ENCODE measurements at places on chromosomes 16 and 17.

- no peak for DNase-seq
Measured at GRCh38 chr16:59840169-59840568, 1106.1 kb upstream of the GOT2 start.

DNA sequence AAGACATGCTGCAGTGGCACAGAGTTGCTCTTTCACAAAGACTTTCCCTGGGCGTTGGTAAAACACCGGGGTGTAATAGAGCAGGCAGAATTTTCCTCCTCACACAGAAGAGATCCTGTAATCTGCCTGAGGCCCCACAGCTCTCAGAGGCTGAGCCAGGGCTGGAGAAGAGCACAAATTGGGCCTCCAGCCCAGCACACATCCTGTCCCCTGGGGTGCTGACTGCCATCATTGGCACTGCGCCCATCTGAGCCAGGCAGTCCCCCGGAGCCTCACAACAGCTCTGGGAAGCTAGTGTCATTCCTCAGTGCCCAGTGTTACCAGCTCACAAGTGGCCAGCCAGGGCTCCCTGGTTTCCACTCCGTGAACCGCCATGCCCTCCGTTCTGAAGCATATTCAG, 119.4 kb downstream of the SOCS1 start:
- no peak for DNase-seq

- DNase-seq: no peak
Measured at GRCh38 chr17:2283302-2283701, 20.3 kb downstream of the SMG6 start.

GRCh38 chr16:11175787-11176341, 80.1 kb downstream of the SOCS1 start:
- no peak for DNase-seq

GRCh38 chr16:26651464-26651863, 415.3 kb upstream of the C16orf82 start:
- DNase-seq: no peak

- no peak for DNase-seq
Measured at GRCh38 chr17:50107790-50108414, 12.8 kb downstream of the PDK2 start.

GRCh38 chr16:12090151-12090530, 113.6 kb downstream of the SNX29 start:
- DNase-seq: no peak

GRCh38 chr16:54055864-54056263, 230.7 kb downstream of the IRX3 start:
- no peak for DNase-seq

DNA sequence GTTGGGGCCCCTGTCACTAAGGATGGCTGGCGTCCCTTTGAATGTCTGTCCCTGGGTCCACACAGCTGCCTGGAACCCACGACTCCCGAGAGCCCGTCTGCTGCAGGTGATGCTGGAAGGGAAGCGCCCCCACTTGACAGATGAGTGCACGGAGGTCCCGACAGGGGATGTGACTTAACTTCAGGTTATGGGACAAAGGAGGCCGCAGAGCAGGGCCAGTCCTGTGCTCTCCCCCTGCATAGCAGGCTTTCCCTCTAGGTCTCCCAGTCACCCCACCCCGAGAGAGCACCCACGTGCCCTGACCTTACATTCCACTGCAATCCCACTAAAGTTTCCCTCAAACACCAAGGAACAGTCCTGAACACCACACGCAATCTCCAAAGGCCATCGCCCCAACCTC, 6.0 kb upstream of the RCVRN start:
- DNase-seq: no peak

- no peak for DNase-seq
Measured at GRCh38 chr16:20242568-20243255, 84.6 kb downstream of the GP2 start.

DNA sequence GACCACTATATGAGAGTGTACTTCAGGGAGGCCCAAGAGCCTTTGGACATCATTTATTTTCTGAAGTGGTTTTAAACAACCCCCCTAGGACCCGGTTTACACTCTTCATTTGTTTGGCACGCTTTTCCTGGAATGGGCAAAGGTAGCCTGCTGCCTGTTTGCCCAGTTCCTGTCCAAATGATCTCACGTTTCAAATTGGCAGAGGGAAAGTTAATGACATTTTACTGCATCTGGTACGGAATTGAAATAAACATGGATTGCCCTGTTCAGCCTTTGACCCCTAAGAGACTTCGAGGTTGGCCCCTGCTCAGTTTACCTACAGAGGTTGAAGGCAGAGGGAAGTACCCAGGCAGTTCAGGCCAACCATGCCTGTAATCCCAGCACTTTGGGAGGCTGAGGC, 5.8 kb upstream of the RPRML start:
- no peak for DNase-seq

DNA sequence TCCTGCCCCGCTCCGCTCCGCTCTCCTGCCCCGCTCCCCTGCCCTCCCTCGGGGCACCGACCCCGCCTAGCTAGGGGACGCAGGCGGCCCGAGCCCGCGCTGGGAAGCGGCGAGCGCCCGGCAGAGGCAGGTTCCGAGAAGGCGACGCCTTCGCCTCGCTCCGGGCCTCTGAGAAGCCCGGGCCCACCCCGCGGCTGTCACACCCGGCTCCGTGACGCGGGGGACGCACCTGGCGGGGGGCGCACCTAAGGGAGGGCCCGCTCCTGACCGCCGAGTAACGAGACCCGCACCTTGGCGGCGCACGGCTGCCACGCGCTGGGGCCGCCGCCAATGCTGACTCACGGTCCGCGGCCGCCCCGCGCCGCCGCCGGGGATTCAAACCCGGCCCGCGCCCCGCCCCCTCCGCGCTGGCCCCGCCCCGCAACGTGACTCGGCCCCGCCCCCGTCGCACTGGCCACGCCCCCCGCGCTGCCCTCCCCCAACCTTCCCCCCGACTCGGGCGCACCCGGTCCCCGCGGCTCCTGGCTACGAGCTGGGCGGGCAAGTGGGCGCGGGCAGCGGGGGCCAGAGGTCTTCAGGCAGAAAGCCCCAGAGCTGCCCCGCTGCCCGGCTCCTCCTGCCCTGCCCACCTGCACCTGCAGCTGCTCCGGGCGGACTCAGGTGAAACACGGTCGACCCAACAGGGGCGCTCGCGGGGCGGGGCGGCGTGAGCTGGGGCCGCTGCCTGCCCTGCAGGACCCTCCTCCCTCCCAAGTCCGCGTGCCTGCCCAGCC, 27.8 kb downstream of the GNPTG start:
- DNase-seq: peak; percentile 44

DNA sequence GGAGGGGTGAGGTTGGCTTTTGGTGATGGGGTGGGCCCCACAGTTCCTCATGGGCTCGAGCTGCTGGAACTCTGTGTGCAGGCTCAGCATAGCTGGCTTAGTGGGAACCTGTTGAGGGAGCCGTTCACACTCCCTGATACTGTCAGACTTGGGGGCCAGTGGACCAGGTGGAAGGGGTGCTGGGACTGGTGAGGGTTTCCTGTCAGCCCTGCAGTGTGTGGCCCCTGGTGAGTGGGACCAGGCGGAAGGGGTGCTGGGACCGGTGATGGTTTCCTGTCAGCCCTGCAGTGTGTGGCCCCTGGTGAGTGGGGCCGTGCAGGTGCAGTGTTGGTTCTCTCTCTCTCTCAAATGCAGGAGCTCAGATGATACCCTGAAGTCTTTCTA, 45.1 kb upstream of the ZNF750 start:
- no peak for DNase-seq

DNA sequence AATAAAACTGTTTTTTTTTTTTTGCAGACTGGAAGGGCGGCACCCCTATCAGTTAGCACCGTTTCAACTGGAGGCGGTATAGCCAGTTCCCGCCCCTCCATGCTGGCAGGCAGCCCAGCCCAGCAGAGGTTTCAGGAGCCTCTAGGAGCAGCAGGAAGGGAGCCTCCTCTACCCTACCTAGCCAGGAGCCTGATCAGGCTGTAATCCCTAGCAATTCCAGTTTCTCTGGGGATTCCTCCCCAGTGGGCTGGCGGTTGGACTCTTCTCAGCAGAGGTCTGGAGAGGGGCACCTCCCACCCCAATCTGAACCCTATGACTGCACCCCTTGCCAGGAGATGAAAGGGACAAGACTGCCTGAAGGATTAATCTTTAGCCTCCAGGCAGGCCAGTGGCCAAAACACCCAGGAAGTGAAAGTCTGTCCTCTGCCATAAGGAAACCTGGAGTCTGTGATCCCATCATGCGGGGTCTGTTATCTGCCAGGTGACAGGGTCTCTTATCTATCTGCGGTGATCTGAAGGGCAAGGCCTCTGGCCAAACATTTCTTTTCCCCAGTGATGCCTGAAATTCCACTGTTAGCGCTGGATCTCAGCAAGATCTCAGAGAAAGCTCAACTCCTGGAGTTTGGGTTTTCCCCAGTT, 4.9 kb upstream of the CDH1 start:
- no peak for DNase-seq

- peak; percentile 9 for DNase-seq
Measured at GRCh38 chr17:17628388-17629008, 37.0 kb upstream of the PEMT start.

DNA sequence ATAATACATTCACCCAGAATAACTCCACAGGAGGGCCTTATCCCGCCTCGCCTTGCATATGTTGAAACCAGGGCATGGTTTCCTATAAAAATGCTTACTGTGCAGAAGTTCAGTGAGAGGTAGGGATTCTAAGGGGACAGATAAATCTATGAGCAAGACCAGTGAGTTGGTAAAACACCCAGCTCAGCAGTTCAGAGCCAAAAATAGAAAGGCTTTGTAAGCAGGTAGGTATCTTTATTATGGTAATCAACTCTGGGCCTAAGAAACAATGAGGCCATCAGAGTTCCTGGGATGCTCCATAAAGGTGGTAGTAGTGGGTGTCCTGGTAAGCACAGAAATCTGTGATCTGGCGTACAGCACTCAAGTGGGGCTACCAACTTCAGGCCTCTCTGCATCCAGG, 549.4 kb upstream of the CDH5 start:
- DNase-seq: no peak

- DNase-seq: no peak
Measured at GRCh38 chr16:12906271-12906670, 4.9 kb downstream of the SHISA9 start.

DNA sequence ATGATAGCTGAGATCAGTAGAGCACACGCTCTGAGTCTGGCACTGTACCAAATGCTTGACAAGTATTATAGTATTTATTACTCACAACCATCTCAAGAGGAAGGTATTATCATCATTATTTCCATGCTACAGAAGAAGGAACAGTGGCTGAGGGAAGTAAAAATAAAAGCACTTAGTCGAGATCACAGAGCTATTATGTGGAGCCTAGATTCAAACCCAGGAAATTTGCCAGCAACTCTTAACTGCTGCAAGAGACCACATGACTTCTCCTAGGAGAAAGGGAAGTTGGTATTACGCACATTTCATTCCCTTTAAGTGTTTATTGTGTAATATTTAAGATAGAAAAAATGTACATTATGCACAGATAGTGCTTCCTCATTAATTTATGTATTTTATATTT, 1.0 kb upstream of the RHOT1 start:
- no peak for DNase-seq

DNA sequence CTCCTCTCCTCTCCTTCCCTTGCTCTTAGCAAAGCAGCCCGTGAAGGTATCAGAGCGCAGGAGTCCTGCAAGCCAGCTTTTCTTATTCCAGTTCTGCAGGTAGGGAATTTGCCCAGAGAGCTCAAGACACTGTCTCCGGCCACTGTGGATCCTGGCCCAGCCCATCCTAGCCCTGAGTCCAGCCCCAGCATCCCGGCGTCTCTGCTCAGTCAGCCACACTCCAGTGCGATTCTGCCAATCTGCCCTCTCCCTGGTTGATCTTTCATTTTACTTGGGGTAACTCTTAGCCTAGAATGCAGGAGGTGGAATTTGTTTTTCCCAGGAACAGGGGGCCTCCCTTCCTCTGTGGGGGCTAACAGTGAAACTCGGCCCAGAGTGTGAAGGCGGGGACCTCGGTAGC, 176.9 kb upstream of the GSE1 start:
- DNase-seq: no peak

DNA sequence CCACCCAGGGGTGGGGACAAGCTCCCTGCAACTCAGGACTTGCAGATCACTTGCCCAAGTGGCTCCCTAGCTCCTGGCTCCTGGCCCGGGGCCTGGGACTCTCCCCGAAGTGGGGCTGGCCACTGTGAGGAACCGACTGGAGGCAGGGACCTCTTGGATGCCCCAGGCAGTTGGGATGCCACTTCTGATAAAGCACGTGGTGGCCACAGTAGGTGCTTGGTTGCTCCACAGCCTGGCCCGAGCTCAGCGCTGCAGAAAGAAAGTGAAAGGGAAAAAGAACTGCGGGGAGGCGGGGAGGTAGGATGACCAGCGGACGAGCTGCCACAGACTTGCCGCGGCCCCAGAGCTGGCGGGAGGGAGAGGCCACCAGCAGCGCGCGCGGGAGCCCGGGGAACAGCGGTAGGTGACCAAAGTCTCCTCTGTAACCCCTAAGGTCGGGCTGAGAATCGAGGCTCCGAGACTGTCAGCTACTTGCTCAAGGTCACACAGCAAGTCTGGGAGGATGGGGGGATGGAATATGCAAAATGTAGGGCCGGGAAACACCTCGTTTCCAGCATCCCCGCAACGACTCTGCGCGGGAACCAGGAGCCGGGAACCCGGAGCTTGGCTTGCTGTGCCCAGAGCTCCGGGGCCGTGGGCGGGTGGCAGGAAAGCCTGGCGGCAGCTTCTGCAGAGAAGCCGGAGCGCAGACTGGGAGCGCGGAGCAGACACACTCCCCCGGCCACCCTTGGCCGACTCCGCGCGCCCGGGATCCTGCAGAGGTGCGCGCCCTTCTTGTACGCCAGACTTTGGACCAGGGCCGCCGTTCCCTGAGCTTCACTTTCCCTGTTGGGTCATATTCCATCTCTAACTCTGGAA, 1.9 kb downstream of the CIITA start:
- no peak for DNase-seq

GRCh38 chr16:47958726-47959125, 197.1 kb downstream of the ABCC12 start:
- no peak for DNase-seq

- peak; percentile 94 for DNase-seq
Measured at GRCh38 chr17:76501018-76501826, at the start of gene RHBDF2. Gene RHBDF2 (minus strand): TSS chr17:76501423. CDS start chr17:76481524, 19,899 bp downstream.

GRCh38 chr17:12973496-12974004, 44.3 kb downstream of the ELAC2 start:
- DNase-seq: no peak

GRCh38 chr16:84950906-84951305, 60.4 kb downstream of the ZDHHC7 start:
- DNase-seq: no peak

DNA sequence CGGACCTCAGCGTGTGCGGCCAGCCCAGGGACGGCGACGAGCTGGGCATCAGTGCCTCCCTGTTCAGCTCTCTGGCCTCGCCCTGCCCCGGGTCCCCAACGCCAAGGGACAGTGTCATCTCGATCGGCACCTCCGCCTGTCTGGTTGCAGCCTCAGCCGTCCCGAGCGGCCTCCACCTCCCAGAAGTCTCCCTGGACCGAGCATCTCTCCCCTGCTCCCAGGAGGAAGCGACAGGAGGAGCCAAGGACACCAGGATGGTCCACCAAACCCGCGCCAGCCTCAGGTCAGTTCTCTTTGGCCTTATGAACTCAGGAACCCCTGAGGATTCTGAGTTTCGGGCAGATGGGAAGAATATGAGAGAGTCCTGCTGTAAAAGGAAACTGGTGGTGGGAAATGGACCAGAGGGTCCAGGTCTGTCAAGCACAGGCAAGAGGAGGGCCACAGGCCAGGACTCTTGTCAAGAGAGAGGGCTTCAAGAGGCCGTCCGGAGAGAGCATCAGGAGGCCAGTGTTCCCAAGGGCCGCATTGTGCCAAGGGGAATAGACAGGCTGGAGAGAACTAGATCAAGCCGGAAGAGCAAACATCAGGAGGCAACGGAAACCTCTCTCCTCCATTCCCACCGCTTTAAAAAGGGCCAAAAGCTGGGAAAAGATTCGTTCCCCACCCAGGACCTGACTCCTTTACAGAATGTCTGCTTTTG, 825 bp downstream of the HASPIN start:
- DNase-seq: no peak

- no peak for DNase-seq
Measured at GRCh38 chr16:30623536-30624283, 13.5 kb upstream of the ZNF689 start.
